Right atrium auricular region (tissue), 2 donors: ENCODE measurements at places on chromosomes 1 and 21. TPM values are rescaled to one million over a fixed set of nuclear protein-coding genes. Genes with fewer than 3 reads are reported as not detected.

FCRL5 gene
- not detected for total RNA-seq

ATP1A4 gene
- not detected for total RNA-seq

DNA sequence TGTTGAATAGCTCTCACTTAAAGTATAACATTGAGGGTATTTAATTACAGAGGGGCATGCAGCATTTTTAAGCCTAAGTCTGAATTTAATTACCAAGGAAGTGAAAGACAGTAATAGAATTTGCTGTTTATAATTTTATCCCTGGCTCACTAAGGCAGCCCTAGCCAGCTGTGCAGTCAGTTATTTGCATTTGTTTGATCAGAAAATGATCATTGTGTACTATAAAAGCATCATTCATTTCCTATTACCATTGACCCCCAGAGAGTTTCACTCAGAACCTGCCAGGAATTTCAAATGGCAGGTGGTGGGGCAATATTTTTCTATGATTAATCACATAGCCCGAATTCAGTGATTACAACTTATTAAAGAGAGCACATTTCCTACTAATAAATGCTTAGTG is 277.1 kb upstream of the KAZN start:
- no peak for DNase-seq

- DNase-seq: no peak
These were observed 263.8 kb downstream of the PTPRC start for GRCh38 chr1:198902655-198903054.

PLPPR4 gene
- total RNA-seq: 0.51 TPM

- DNase-seq: no peak
These were observed 78.6 kb downstream of the NME7 start for GRCh38 chr1:169289016-169289415.

AIM2 gene
- not detected for total RNA-seq

DNA sequence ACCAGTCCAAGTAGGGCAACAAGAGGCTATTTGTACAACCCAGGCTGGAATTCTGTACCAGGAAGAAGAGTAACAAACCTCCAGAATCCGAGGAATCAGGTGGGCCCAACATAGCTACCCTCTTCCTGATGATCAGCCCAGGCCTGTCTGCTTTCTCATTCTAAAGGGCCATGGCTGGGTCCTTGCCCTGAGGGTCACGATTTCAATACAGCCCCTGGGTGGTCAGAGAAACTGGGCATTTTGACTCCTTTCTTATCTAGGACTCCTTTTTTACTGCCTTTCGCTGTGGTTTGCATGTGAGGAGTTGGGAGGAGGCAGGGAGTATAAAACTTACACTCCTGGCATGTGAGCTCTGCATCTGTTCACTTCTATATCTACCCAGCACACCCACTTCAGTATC is 164.9 kb upstream of the COA6 start:
- peak; percentile 2 for DNase-seq

SEMA4A gene
- total RNA-seq: 4.2 TPM

- DNase-seq: no peak
These were observed 1.4 kb upstream of the SKI start for GRCh38 chr1:2226525-2227345.

DNA sequence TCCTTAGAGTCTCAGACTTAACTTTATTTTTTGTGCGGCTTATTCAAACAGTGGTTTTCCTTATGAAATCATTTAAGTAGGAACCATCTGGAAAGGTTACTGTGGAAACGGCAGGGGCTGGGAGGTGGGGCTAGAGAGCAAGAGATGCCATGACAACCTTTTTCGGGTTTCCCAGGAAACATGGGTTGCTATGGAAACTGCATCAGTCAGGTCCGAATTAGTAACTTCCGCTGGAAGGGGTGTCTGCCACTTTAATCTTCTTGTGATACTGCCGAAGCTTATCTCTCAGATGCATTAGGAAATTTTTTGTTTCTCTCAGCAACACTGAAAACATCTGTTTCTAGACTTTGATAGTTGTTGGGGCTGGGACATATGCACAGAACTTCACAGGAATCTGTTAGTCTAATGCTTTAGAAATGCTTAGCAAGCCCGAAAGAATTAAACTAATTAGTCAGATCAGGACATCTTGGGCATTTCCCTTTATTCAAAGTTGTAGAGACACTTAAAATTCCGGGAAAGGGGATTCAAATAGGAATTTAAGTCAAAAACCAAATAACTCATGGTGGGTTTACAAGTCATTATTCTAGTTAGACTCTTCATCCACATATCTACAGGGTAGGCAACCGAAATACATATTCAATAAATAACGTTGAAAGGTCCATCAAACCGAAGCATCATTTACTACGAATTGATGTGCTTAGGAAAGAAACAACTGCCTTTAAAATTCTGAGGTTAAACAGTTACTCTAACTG is 2.6 kb downstream of the KCNA3 start:
- no peak for DNase-seq
